Body of pancreas (tissue), 4 donors: ENCODE measurements at places on chromosomes 6 and 20.

DNA sequence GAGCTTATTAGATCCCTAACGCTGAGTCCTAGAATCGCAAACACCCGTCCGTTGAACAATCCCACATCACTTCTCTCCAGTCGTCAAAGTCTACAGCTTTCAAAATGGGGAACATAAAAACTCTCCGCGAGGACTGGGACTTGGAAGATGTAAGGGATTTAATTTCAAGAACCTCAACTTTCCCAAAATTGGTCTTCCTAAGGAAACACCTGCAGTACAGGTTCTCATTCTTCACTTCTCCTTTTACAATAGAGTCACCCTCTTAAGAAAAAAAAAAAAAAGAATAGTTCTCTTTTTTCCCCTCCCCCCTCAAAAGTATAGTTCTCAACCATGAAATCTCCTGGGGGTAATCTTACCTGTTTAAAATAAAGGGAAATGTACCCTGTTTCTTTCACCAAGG, 6.6 kb upstream of the ZBTB22 start:
- no peak for DNase-seq

GRCh38 chr6:5215159-5215558, 45.6 kb downstream of the LYRM4 start:
- DNase-seq: no peak

DNA sequence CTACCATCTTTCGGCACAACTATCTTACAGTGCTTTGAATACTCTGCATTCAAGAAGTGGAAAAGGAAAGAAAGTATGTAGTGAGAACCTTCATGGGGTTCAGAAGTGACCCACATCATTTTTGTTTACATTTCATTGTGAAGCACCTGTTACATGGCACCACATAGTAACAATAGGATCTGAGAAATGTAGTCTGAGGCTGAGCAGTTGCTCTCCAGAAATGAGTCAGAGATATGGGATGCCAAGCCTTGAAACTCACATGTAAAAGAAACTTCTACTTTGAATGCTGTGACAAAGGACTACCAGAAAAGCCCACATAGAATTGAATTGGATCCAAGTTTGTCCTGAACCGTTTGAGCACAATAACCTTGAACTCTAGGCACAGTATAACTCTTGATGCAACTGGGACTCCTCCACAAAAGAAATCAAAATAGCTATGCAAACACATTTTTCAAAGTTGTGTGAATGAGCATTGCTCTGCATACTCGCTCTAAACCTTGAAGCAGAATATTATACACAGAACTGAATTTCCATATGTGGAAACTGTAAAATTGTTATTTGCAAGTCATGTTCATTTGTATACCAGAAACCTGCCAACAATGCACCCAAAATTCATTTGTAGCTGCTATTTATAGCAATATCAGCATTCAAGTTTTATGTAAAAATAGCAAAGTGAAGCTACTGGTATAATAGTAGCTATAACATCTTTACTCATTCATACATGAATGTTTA, 400.9 kb upstream of the POU3F2 start:
- DNase-seq: no peak

- DNase-seq: peak; percentile 53
These were observed 201.0 kb upstream of the CST7 start for GRCh38 chr20:24747881-24748595.

DNA sequence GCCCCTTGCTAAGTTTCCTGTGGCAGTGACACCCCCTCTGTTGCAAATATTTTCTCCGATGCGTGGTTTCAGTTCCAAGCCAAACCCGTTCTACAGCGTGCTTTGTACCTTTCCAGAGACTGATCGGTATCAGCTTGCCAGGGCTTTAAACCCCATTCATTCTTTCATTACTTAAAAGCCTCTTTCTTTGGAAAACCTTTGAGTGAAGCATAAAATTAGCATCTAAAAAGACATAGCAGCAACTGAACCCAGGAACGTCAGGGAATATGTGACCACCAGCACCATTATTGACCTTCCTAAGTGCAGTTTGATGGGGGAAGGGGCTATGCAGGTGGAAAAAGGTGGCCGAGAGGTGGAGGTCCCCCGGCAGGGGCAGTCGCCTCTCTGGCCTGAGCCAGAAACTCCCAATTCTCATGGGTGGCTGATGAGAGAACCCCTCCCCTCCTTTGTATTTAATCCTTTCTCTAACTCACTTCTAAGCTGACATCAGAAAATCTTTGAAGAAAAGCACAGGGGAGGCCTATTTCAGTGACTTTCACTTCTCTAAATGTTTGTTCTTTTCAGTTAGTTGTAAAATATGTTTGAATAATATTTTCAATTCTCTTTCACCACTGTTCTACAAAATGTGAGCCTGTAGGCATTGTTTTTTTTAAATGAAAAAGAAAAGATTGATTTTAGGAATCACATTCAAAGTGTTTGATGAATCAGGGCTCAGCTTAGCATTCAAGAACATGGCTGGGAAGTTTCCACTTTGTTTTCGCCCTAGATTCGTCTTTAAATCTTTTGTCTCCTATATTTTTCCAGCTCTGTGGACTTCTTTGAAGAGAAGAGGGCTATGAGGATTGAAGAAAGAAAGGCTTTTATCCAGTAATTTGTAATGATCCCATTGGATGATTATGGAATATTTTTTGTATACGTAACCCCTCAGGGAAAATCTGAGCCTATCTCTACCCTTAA, 89.2 kb downstream of the RSPH3 start:
- DNase-seq: peak; percentile 16

DNA sequence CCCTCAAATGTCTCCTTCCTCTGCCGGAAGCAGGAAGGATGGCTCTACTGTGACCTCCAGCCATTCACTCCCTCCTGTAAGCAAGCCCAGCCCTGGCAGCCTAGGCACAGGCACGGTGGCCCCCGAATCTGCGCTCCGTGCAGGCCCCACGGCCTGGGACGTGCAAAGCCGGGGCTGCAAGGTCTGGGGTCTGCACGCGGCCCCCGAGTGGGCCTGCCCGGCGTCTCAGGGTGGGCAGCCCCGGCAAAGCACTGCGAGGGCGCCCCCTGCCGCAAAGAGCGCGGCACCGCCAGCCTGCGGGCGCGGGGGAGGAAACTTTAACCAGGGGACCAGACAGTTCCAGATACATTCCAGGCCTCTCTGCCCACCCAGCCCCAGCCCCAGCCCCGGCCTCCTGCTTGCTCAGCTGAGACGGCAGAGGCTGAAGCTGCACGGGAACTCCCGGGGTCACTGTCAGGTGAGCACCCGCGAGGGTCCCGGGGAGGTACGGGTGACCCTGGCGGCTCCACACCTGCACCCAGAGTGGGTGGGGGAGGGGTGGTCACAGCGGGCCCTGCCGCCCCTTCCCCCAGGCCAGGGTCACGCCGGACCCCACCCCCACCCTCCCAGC, 98.8 kb downstream of the ASXL1 start:
- DNase-seq: peak; percentile 29

- no peak for DNase-seq
These were observed 13.1 kb upstream of the SAYSD1 start for GRCh38 chr6:39128106-39128505.

DNA sequence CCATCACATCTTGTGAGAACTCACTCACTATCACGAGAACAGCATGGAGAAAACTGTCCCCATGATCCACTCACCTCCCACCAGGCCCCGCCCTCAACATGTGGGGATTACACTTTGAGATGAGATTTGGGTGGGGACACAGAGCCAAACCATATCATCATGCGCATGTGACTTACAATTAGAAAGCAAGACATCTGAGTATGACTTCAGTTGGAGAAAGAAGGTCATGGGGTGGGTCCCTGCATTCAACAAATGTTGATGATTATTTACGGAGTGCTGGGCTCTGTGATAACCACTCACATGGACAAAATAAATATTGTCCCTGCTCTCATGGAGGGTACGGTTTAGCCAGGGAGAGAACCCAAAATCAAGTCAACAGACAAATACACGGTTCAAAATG, 37.9 kb downstream of the VSTM2L start:
- no peak for DNase-seq

DNA sequence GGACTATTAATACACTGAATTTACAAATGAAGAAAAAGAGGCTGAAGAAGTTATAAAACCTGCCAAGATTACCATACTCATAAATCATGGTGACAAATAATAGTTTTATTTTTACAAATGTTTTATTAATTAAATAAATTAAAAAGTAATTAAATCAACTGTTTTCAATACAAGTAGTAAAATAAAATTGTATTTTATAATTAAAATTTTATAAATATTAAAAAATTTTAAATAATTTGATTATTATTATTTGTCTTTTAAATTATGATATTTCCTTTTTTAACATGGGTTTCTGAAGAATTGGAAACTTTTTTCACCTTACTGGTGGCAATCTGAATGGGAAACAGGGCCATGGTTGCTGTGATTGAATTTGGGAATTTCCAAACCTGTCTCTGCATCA, 177.3 kb upstream of the TSHZ2 start:
- no peak for DNase-seq

DNA sequence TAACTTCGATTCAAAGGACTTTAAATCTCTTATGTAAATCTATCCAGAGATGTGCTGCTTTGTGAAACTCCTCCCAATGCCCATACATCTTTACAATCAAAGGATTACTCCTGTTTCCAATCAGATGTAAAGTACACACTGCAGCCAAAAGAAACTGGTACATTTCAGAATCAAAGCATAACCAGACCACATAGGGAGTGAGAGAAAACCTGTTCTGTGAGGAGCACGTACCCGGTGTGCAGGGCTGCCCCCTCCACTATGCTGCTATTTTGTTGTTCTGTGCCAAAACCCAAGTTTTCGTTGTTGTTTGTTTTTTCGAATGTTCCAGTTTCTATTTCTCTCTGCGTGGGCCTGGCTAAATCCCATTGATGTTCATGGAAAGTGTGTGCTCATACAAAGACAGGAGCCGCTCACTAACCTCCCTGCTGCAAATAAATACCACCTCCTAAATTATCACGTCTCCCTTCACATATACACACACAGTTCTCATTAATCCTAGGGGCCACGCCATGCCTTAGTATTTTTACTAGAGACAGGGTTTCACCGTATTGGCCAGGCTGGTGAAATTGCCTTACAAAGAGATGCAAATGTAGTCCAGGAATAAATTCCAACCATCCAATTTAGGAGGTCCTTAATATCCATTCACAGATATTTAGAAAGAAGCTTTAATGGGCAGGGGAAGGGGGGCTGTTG, 52.9 kb downstream of the ATP9A start:
- no peak for DNase-seq

GRCh38 chr6:56406276-56407269, 159.2 kb upstream of the COL21A1 start:
- DNase-seq: no peak

DNA sequence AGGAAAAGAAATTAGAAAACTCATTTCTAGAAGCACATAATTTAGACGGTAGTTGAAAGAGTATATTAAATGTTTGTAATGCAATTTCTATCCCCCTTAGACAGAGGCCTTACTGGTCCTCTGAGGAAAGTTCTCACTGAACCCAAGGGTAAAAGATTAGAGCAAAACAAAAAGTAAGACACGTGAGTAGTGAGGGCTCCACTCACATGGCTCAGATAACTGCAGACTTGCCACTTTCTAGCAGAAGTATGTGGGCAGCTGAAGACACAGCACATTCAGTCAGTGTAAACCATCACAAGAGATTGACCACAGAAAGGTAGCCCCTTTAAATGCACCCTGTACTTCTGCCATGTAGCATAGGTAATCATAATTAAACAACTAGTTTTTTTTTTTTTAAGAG, 193.8 kb downstream of the BTBD9 start:
- DNase-seq: no peak

DNA sequence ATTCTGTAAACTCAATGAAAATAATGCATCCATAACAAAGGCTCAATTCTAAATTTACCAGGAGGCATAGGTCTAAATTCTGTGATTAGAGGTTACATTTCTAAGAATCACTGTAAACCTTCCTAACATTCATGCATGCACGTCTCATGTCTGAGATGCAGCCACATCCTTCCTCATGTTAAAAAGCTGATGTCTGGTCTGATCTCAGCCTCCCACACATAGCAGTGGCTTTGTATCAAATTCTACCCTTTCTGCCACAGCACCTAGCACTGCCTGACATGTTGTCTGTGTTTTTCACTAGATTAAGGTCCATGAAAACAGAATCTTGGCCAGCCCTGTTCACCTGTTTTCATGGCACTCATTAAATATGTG, 171.1 kb downstream of the WDR27 start:
- no peak for DNase-seq

DNA sequence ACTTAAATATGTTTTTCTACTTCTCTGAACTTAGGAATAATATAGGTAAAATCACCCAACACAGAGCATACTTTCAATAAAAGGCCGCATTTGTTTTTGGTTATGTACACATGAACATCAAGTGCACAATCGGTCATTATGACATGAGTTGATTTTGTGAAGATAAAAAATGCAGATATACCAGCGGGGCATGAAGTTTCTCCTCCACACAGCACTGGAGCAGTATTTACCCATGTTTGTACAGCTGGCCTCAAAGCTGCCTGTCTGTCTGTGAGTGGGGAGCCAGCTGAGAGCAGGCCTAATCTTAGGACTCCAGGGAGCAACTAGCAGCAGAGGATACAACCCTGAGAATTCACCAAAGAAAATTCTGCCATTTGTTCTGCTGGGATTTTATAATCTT, 206.5 kb downstream of the TPBG start:
- DNase-seq: no peak

GRCh38 chr6:155301867-155302266, 12.4 kb downstream of the TFB1M start:
- DNase-seq: no peak

DNA sequence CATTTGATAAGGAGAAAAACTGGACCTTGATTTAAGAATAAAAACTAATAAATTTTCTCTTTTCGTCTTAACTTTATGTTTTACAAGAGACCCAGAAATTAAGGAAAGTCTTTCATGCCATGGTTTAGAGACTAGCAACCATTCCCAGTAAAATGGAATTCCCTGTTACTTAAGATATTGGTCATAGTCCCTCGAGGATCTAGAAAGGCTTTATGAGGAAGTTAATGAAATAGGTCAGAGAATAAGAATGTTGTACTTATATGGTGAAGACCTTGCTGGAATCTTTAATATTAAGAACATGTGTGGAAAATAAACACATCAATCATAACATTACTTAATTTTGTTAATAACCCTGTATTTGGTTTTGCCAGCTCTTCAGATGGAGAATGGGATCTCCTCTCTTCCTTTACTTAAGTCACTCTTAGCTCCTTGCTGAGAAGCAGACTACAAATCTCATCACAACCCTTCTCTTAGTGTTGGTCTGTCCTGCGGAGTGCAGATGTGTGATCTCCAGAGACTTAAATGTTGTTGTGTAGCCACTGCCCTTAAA, 382.9 kb downstream of the QKI start:
- DNase-seq: no peak

GRCh38 chr20:63405102-63405730, 44.1 kb upstream of the CHRNA4 start:
- no peak for DNase-seq

DNA sequence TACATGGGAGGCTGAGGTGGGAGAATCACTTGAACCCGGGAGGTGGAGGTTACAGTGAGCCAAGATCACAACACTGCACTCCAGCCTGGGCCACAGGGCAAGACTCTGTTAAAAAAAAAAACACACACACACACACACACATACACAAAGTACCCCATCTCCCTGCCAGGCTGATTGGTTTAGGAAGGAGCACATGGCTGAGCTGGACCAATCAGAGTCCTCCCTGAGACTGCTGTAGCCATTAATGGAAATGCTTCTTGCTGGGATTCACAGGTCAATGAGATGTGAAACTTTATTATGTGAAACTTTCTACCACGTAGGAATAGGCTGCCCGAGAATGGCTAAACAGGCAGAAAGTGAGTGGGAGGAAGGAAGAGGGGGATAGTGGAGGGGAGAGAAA, 2.9 kb downstream of the TREM1 start:
- no peak for DNase-seq
